Memory B cell (primary cell): ENCODE measurements at places on chromosomes 11 and 22.

DNA sequence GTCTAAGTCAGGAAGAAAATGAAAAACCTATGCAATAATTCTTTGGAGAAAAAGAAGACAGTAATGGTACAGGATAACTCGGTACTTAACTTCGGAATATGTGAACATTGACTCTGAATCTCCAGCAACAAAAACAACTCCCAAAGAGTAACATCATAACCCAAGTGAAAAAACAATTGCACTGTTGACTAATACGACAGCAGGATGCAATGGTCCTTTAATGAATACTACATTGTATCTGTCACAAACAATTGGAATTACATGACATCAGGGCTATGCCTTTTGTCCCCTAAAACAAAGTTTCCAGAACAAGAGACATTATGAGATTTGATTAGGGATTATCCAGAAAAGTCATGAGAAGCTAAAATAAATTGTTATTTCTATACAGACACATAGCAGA, 1065.9 kb downstream of the LRRC4C start:
- no peaks in the 10 kb centered on the region for H3K27me3 ChIP-seq
- H3K4me1 ChIP-seq, result no peaks in the 10 kb centered on the region
- DNase-seq, result no peak
- H3K27ac ChIP-seq, result no peak overlapping the region
- no peaks in the 10 kb centered on the region for H3K36me3 ChIP-seq
- no peak overlapping the region for H3K4me3 ChIP-seq

DNA sequence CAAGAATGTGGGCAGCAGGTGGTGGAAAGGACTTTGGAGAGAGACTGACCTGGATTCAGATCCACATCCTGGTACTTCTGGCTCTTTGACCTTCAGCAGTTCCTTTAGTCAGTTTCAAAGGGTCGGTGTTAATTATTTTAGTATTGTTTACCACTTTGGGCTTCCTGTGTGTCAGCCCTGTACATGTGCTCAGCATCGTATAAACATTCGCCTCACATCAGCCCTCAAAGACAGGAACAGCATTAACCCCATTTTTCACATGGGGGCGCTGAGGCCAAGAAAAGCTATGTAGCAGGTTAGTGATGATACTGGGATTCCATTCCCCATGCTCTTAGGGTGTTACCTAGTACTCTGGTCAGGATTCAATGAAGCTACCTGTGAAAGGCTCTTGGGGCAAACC, 72.1 kb upstream of the YWHAH start:
- no peak overlapping the region for H3K4me3 ChIP-seq
- peaks cover 37% of the 10 kb centered on the region for H3K36me3 ChIP-seq
- H3K4me1 ChIP-seq, result peaks cover 7% of the 10 kb centered on the region
- no peaks in the 10 kb centered on the region for H3K27me3 ChIP-seq

- no peak overlapping the region for H3K27ac ChIP-seq
- no peaks in the 10 kb centered on the region for H3K36me3 ChIP-seq
- peaks cover 1% of the 10 kb centered on the region for H3K27me3 ChIP-seq
- H3K4me1 ChIP-seq, result no peaks in the 10 kb centered on the region
Observed at GRCh38 chr11:79119491-79120284, 321.1 kb downstream of the TENM4 start.

- peaks cover 3% of the 10 kb centered on the region for H3K4me1 ChIP-seq
- no peak overlapping the region for H3K27ac ChIP-seq
- peaks cover 53% of the 10 kb centered on the region for H3K36me3 ChIP-seq
- no peak overlapping the region for H3K4me3 ChIP-seq
- no peaks in the 10 kb centered on the region for H3K27me3 ChIP-seq
- DNase-seq, result no peak
Observed at GRCh38 chr11:72014761-72015320, 16.1 kb downstream of the IL18BP start.

GRCh38 chr11:132771746-132772145, 760.6 kb downstream of the OPCML start:
- no peak overlapping the region for H3K27ac ChIP-seq
- no peak for DNase-seq
- no peak overlapping the region for H3K4me3 ChIP-seq

DNA sequence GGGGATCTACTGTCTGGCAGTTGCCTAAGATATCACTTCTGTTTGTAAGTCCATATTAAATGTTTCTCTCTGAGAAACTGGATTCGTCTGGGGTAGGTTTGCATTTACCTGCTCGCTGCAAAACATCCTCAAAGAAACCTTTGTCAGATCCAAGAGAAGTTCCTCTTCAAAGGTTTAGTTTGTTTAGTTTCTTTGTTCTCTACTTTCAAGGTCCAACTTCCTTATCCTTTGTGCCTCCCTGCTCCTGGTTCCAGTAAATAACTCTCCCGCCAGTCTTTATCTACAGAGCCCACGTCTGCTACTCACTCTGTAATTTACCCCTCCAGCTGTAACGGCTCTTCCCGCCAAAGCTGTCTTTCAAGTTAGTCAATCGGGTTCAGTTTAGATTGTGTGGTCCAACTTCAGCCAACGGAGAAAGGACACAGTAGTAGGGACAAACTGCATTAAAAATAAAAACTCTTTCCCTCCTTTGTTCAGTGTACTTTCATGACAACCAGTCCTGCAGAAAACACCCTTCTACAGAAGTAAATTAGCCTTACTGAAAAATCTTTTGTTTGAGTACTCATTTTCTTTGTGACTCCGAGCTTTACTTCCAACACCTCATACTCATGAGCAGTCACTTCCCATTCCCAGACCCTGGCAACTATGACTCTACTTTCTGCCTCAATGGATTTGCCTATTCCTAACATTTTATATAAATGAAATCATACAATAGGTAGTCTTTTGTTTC, 41.0 kb downstream of the TMPRSS5 start:
- no peak overlapping the region for H3K27ac ChIP-seq
- no peaks in the 10 kb centered on the region for H3K4me1 ChIP-seq
- no peak overlapping the region for H3K4me3 ChIP-seq

GRCh38 chr11:126880872-126881271, 119.7 kb downstream of the KIRREL3 start:
- no peaks in the 10 kb centered on the region for H3K36me3 ChIP-seq
- no peaks in the 10 kb centered on the region for H3K4me1 ChIP-seq
- H3K27me3 ChIP-seq, result peaks cover 3% of the 10 kb centered on the region
- no peak overlapping the region for H3K27ac ChIP-seq
- no peak overlapping the region for H3K4me3 ChIP-seq

DNA sequence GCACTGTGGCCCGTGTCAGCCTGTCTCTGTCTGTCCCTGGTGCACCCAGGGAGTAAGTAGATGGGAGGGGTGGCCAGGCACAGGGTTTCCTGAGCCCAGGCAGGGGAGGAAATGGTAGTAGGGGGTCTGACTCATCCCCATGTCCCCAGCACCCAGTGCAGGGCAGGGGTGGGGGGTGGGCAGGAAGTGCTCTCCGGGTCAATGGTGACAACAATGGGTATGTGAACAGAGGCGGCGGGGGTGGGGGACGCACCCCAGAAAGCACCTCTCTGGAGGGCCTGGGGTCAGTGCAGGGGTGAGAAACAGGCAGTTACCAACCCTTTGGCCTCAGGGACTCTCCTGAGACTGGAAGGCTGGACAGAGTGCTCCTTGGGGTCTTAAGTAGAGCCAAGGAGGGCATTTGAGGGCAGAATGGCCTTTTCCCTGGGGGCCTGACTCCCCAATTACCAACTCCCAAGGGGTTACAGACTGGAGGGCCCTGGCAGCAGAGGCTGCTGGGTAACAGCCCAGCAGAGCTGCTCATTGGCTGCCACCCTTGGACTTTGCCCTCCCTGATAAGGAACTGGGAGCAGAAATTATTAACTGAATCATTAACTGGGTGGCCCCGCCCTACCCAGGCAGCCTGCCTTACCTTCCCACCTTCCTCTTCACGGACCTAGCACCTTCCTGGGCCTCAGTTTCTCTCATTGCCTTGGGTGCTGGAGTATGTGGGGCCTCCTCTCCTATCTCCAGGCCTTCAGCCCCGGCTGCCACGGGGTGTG, 4.2 kb downstream of the MYRF start:
- H3K27me3 ChIP-seq, result peaks cover 21% of the 10 kb centered on the region
- H3K36me3 ChIP-seq, result no peaks in the 10 kb centered on the region
- H3K4me3 ChIP-seq, result no peak overlapping the region

DNA sequence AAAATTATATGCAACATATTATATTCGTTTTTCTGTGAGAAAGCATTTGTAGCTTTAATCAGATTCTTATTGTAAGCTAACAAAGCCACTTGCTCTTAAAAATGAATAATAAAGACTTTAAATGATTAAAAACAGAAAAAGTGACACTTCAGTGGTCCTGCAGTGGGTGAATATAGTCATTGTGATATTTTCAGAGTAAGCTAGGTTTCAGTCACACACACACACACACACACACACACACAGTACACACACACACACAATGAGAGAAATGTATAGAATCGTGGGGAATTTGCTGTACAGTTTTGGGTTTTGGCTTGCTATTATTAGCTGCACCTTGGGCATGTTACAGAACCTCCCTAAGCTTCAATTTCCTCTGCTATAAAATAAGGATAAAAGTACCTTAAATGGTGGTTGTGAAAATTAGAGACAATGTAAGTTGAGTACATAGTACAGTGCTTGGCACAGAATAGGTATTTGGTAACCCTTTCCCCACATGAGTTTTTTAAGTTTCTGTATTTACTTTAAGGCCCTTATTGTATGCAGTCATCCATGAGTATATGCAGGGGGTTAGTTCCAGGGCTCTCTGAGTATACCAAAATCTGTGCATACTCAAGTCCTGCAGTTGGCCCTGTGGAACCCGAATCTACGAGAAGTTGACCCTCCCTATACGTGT, 39.8 kb downstream of the CSTPP1 start:
- no peak for DNase-seq
- no peaks in the 10 kb centered on the region for H3K4me1 ChIP-seq
- no peaks in the 10 kb centered on the region for H3K27me3 ChIP-seq
- no peak overlapping the region for H3K27ac ChIP-seq

GRCh38 chr11:105236664-105237063, 97.1 kb upstream of the CARD18 start:
- no peaks in the 10 kb centered on the region for H3K4me1 ChIP-seq
- no peak overlapping the region for H3K27ac ChIP-seq
- H3K36me3 ChIP-seq, result no peaks in the 10 kb centered on the region
- H3K4me3 ChIP-seq, result no peak overlapping the region
- H3K27me3 ChIP-seq, result peaks cover 2% of the 10 kb centered on the region
- no peak for DNase-seq

DNA sequence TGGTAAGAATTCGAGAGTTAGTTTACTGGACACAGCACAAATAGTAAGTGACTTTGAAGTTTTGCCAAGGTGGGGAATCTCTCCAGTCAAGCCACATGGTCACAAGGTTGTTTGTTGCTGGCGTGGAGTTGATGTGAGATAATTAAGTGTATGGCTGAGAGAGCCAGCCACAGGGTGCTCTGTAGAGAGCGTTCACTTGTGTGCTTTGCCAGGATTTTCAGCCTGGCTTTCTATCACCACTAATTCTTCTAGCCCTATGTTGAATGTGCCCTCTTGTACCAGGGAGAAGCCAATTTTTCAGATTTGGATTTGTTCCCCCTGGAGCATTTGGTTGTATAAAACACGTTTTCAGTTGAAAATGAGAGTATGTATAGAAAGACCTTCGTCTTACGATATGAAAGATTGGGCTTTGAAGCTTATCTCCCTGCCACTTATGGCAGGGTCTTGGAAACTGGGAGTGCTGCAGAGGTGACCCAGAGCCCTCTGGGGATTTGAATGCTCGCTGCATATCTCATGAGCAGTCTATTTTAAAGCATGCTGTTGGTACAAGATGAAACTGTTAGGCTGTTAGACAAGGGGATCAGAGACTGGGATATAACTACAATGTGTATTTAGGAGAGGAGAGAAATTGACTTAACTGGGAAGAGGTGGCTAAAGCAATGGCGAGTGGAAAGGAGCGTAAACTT, 28.6 kb downstream of the CSRP3 start:
- peaks cover 41% of the 10 kb centered on the region for H3K36me3 ChIP-seq
- H3K27ac ChIP-seq, result no peak overlapping the region
- H3K27me3 ChIP-seq, result no peaks in the 10 kb centered on the region
- no peaks in the 10 kb centered on the region for H3K4me1 ChIP-seq

DNA sequence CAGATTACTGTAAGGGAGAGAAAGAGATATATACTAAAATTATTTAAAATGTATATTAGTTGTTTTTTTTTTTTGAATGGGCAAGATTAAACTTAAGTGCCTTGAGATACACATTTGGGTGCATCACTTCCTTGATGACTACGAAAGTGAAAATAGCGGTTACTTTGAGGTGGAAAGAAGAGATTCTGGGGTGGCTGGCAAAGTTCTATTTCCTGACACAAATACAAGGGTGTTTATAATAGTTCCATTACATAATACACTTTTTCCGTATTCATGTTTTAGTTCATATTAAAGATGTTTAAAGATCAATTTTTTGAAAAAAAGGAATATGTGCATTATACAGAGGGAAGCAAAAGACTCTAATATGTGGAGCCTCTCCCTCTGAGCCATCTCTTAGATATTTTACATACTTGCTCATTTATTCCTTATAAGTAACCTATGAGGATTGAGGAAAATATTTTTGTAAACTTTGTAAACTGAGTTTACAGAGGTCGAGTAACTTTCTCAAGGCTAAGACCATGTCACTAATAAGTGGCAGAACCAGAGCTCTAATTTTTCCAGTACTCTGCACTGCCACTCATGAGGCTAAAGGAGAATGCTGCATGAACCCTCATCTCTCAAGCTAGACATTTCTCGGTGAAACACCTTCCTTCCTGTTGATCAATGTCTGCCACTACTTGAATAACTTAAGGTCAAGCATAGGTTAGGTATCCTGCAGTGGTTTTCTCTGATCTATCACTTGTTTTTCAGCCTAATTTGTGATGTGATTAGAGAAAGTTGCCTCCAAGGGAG, 58.6 kb downstream of the DDIAS start:
- peak overlapping the region; percentile 92 for H3K27ac ChIP-seq
- H3K36me3 ChIP-seq, result peaks cover 12% of the 10 kb centered on the region
- no peak for DNase-seq
- H3K4me1 ChIP-seq, result peaks cover 27% of the 10 kb centered on the region
- H3K27me3 ChIP-seq, result no peaks in the 10 kb centered on the region
- peak overlapping the region; percentile 75 for H3K4me3 ChIP-seq

- H3K27me3 ChIP-seq, result peaks cover 28% of the 10 kb centered on the region
- DNase-seq, result no peak
Observed at GRCh38 chr11:66970807-66971442, 4.2 kb upstream of the C11orf86 start.

DNA sequence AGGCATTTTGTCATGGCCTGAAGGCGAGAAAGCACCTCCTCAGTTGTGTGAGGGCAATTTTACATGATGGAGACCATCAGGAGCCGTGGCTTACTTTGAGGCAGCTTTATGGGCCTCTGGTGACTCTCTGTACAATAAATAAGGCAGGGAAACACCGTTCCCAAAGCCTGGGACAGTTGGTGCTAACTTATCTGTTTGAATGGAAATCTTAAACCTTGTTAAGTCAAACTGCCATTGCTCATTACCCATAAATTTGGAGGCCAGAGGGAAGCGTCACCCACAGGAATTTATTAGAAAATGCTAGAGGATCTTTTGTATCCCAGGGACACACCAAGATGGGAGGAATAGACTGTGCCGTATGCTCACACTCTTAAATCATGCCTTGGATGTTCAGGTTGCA, 1156.9 kb downstream of the BRD1 start:
- no peaks in the 10 kb centered on the region for H3K4me1 ChIP-seq
- DNase-seq, result no peak
- H3K36me3 ChIP-seq, result no peaks in the 10 kb centered on the region
- H3K27me3 ChIP-seq, result no peaks in the 10 kb centered on the region
- H3K27ac ChIP-seq, result no peak overlapping the region
- no peak overlapping the region for H3K4me3 ChIP-seq
